Activated T-cell treated with anti-CD3 and anti-CD28 coated beads, Interleukin-2, amount 50 U/mL, for 4 hours (primary cell): ENCODE measurements at places on chromosomes 7 and 10. TPM values are rescaled to one million over a fixed set of nuclear protein-coding genes. Genes with fewer than 3 reads are reported as not detected.

NRG3 gene
- total RNA-seq, result not detected

C10orf105 gene
- 0.28 TPM for total RNA-seq

PRLHR gene
- not detected for total RNA-seq

IGF2BP3 gene
- total RNA-seq, result 0.43 TPM

JCAD gene
- 0.05 TPM for total RNA-seq

PVRIG gene
- total RNA-seq, result 21.9 TPM

LBX1 gene
- not detected for total RNA-seq
